M059J (cell line): ENCODE measurements at places on chromosomes 4 and X. TPM values are rescaled to one million over a fixed set of nuclear protein-coding genes. Genes with fewer than 3 reads are reported as not detected.

DNA sequence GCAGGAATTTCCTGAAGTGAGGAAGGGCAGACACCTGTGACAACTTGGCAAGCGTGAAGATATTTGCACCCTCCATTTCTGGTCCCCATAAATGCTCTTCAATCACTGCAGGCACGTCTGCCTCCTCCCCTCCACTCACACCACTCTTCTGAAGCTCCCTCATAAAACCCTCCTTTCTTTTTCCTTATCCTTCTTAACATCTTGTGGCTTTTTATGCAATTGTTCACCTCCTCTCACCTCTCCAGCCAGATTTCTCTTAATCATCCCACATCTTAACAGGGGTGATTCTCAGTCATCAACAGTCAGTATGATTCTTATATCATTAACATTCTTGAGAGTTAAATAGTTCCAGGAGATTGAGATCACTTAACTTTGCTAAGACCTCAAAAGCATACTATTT, 277.4 kb downstream of the SPRY1 start:
- DNase-seq, result peak; percentile 82

DNA sequence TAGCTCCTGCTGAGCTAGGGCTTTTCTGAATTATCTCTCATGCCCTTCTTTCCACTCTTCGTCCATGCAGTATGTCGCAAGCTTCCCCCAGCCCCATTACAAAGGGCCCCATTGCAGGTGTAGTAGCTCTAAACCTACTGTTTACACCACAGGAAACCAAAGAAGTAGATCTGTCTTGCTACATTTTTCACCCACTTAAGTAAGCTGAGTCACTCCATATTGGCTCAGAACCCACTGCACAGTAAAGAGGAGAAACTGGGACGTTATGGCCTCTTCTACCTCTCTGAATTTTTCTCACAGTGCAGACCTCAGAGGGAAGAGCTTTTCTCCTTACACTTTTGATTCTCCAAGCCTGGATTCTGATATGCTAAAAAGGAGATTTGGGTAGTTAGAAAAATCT, 200.2 kb downstream of the SMARCA1 start:
- DNase-seq, result peak; percentile 5

GRCh38 chr4:111198446-111198845, 575.6 kb upstream of the PITX2 start:
- peak; percentile 40 for DNase-seq

- DNase-seq, result no peak
These were observed 60.9 kb upstream of the SMAD1 start for GRCh38 chr4:145420595-145421214.

GRCh38 chr4:126124818-126125217, 810.1 kb downstream of the FAT4 start:
- no peak for DNase-seq

DNA sequence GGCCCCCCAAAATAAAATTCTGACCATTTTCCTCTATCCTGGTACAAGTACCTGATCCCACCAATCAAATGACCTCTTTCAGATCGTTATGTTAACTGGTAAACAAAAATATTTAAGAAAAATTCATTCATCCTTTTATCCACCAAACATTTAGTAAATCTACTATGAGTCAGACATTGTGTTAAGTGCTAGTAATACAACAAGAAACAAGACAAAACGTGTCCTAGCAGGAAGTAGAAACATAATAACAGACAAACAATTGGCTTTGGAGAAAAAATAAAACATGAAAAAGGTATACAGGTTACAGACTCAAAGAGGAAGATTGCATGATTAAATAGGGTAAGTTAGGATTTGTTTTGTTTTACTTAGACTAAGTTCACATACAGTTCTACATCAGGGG, 43.7 kb downstream of the ANTXR2 start:
- DNase-seq, result no peak

DNA sequence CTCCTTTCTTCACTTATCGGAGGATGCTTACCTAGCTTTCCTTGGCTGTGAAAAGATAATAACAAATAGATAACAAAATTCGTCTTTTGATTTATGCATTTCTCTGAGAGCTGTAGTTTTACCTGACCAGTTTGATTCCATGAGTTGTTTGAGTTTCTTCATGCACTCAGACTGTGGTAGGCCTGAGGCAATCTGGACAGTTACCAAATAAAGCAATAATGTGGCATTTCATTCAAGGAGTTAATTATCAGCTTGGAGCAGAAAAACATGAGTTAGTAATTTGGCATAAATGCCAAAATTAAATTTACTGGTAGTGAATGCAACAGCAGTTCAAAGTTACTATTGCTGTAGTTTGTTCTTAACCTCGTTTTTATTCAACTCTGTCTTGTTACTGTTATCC, 53.5 kb downstream of the FABP2 start:
- peak; percentile 27 for DNase-seq

GRCh38 chr4:39706741-39707511, 9.0 kb downstream of the UBE2K start:
- DNase-seq, result peak; percentile 65

GRCh38 chr4:37884855-37885487, 5.9 kb upstream of the TBC1D1 start:
- peak; percentile 38 for DNase-seq

DNA sequence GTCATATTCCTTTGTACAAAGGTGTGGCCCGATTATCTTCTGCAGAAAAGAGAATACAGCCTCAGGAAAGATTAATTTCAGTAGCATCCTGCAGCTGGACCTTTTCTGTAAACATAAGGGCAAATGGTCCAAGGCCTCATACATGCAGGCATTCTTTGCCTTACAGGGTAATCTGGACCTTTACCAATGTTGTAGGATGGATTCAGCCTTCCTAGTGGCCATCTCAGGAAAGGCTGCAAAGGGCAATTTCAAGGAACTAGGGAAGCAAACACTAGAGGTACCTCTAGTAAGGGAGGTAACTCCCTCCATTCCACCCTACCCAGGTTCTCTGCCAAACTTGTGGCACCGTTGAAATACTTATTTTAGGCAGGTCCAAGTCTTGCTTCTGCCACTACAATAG, 43.0 kb downstream of the UGT2B28 start:
- no peak for DNase-seq

- DNase-seq, result no peak
These were observed 203.6 kb downstream of the PDGFC start for GRCh38 chr4:156767911-156768415.

DNA sequence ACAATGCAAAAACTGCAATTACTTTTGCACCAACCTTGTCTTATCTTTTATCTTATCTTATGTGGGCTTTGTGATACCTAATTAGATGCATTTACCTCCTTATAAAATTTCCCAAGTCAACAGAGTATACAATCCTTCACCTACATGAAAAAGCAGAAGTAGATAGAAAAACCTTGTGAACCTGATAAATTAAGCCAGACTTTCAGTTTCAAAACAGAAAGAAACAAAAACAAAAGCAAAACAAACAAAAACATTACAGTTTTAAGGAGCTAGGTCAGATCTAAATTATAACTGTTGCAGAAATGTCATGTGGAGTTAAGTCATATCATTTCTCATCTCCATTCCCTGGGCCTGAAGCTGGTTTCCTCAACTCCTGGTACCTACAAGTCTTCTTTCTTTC, 24.9 kb upstream of the CXXC4 start:
- DNase-seq, result no peak

GRCh38 chr4:102687982-102688433, 72.8 kb downstream of the MANBA start:
- DNase-seq, result no peak

DNA sequence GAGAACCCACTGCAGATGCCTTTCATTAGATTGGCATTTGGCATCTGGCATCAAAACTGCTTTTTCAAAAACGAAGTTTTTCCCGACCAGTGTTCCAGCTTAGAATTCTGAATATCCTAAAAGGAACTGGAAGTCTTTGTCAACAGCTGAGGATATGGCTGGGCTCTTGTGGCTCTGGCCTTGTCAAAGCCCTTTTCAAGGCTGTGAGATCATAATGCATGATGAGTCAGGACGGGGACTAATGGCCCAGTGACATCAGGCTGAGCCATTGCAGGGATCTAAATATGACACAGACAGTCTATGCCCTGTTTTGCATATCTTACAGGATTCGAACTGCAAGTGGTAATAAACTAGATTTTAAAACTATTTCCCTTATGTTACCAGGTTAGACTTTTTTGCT, 306.4 kb downstream of the PTTG2 start:
- peak; percentile 87 for DNase-seq

- no peak for DNase-seq
These were observed 43.9 kb upstream of the CCDC149 start for GRCh38 chr4:24956763-24957162.

GRCh38 chr4:25180524-25181131, 20.4 kb upstream of the SEPSECS start:
- DNase-seq, result peak; percentile 36

GRCh38 chrX:29952016-29952415, 263.3 kb upstream of the MAGEB2 start:
- no peak for DNase-seq

DNA sequence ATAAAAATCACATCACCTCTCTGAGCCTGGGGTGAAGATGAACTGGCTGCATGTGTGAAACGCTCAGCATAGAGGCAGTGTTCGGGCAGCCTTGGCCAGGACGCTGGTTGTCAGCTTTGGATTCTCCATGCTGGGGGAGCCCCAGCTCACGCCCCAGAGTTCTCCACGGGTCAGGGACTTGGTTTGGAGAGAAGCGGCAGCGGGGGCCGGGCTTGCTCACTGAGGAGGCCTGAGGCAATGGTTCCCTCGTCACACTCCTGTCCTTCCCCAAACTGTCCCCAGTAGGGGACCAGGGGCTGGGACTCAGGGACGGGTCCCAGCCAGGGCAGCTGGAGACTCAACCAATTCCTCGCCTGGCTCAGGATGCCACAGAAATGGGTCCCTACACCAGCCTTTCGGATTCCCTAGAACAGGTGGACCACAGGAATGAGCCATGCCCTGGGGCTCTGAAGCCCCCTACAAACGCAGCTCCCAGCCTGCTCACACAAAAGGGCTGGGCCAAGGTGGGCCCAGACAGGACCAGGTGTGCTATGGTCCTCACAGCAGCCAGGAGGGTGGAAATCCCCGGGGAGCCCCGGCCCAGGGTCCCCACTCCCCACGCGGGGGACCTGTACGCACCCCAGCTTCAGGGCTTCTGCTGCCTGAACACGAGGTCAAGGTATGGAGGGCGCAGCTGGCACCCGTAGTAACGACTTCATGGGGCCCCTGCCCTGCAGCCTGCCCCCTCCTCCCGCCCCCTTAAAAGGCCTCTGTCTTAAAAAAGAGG, 1.4 kb downstream of the MXD4 start:
- DNase-seq, result no peak

- DNase-seq, result no peak
These were observed 75.5 kb downstream of the GALNT7 start for GRCh38 chr4:173243917-173244658.

DNA sequence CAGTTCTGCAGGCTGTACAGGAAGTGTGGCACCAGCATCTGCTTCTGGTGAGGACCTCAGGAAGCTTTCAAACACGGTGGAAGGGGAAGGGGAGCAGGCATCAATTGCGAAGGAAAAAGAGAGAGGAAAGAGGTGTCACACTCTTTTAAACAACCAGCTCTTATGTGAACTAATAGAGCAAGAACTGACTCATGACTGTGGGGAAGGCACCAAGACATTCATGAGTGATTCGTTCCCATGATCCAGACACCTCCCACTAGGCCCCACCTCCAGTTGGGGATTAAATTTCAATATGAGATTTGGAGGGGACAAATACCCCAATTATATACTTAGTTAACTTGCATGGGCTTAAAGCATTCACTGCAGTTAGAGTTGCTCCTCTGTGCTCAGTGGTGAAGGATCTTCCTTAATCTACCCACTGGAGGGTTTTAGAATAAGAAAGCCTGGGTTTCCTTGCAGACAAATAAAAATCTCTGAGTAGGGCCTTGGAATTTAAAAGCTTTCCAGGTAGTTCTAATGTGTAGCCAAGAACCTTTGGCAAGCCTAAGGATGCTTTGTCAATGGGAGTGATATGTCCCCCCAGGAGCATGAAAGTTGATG, 60.0 kb downstream of the SYNPO2 start:
- no peak for DNase-seq

GRCh38 chr4:173647902-173648301, 117.9 kb upstream of the HAND2 start:
- DNase-seq, result no peak

Gene LGI2
- 0.07 TPM in 1 of 2 replicates, not detected in the other for total RNA-seq

Gene RHOXF2B
- total RNA-seq, result not detected in 2 replicates

Gene F11
- total RNA-seq, result not detected in 2 replicates

Gene ZNF518B
- 7.1 and 8.4 TPM in 2 replicates for total RNA-seq

Gene TRPC3
- total RNA-seq, result 1.6 and 2.9 TPM in 2 replicates
